Left hindlimb (tissue), 1 donor: ENCODE measurements at places on chromosomes 16 and 17.
A peak's percentile ranks its signal among the peaks of the same experiment; 100 is the strongest.

- DNase-seq: no peak
Measured at GRCh38 chr16:55325080-55325447, 1.1 kb downstream of the IRX6 start.

DNA sequence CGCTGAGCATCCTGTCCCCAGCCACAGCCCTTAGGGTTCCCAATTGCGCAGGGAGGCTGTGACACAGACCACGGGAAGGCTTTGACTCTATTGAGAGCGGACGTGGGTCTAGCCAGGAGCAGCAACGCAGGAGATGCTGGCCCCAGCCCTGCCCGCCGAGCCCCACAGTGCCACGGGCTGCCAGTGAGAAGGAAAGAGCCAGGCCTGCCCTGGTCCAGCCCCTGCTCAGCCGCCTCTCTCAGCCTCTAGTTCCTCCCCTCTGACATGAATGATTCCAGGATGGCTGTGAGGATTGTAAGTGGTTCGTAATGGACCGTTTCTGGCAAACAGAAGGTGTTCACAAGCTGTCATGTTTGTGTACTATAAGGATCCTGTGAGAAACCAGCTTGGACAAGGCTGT, 2.5 kb downstream of the BHLHA9 start:
- no peak for DNase-seq

GRCh38 chr16:19733551-19733950, 15.5 kb downstream of the IQCK start:
- DNase-seq: no peak

GRCh38 chr17:31357091-31357490, 34.4 kb upstream of the RAB11FIP4 start:
- DNase-seq: no peak

DNA sequence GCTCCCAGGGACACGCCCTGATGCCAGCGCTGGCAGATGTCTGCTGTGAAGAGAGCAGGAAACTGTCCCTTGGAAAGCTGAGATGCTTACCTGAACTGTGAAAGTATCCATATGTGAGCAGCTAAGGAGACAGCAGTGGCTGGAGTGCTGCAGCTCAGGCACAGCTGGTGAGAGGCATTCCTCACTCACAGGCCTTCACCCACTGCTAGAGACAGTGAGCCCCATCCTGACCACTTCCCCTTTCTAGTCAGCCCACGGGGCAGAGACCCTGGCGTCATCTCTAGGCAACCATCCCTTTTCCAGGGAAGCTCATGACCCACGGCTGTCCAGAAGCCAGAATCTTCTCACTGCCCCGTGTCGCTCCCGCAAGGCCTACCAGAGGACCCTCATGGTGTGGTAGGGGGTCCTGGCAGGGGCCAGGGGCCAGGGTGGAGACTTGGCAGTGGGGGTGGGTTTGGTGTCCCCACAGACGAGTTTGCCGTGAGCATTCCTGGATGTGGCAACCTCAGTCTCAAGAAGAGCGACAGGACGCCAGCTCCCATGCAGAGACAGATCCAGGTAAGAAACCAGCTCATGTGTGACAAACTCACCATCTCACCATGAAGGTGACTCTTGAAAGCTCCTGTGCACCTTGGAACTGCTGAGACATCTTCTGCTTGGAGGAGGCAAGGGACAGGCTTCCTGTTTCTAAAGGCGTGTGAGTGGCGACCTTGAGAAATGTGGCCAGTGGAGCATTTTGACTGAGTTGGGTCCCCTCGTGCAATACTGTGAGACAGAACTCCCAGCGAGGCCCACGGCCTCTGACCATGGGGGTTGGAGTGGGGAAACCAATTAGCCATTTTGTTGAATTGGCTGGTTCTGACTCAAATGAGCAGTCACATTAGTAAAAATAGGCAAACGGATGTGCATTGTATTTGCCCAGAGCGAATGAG, at the start of gene SCIMP:
TSS of gene SCIMP (minus strand) at position 216 of the 932 bp plus-strand sequence. CDS start at position 111, 105 bp downstream.
- DNase-seq: no peak

- DNase-seq: no peak
Measured at GRCh38 chr17:14755002-14755401, 454.1 kb downstream of the HS3ST3B1 start.

GRCh38 chr16:75621170-75621477, 2.0 kb downstream of the ADAT1 start:
- no peak for DNase-seq

GRCh38 chr16:13103831-13104530, 202.6 kb downstream of the SHISA9 start:
- DNase-seq: no peak

GRCh38 chr17:71634376-71634775, 486.4 kb upstream of the SOX9 start:
- DNase-seq: no peak

GRCh38 chr17:81867170-81867990, 3.8 kb downstream of the ARHGDIA start:
- DNase-seq: no peak

DNA sequence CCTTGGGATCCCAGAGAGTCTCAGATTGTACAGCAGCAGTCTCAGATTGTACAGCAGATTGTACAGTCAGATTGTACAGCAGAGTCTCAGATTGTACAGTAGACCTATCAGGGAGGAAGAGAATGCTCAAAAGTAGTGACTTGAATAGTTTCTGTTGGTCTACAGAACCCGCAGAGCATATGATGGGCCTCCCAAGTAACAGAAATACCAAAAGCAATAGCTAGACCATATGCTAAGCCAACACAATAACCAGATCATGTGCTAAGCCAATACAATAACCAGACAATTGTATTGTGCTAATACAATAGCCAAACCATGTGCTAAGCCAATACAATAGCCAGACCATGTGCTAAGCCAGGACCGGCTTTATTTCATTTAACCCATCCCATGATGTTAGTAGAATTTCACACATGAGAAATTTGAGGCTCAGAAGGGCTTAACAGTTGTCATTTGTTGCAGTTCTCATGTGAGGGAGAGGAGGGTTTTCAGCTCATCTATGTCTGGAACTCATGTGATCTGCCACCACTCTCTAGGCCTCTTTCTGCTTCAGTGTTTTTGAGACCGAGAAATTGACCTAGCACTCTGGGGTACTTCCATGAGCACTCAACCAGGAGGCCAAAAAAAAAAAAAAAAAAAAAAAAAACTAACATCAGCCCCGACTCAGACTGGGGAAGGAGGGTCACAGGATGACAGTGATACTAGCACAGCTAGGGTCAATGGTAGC, 144.0 kb downstream of the SOX9 start:
- DNase-seq: no peak

DNA sequence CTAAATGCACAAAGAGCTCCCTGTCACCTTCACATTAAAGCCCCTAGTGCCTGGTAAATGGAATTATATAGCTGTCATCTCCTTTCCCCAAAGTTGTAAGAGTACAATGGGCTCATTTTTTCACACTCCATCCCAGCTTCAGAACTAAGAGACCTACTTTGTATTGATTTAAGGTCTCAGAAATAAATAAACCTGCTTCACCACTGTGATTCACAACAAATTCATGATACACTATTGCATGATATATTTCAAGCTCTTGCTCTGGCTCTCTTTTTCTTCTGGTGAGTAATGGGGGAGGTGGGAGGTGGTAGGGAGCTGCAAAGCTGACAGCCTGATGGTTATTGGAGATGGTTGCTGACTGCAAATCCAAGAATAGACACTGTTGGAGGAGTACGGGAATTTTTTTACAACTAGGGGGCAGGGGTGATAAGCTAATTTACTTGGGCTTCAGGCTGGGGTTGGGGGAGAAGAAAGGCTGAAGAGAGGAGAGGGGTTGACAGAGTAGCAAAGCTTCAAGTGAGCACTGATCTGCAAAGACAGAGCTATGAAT, 189.9 kb downstream of the AATF start:
- DNase-seq: no peak

GRCh38 chr17:45338023-45338781, 21.4 kb upstream of the MAP3K14 start:
- no peak for DNase-seq

DNA sequence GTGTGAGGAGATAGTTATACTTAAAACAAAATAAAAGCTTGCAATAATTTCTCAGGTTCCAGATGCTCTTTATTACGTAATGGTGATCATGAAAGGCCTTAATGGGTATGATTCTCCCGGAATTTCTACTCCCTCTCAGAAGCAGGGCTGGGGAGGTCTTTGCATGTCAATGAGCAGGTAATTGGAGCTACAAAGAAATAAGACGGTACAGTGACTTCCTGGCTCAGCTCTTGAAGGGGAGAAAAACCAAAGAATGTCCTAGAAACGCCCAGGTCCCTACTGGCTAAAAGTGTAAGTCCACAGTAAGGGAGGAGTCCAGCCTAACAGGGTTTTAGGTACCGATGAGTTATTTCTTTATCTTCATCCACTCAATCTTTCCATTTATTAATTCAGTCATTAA, 390.9 kb downstream of the TMEM114 start:
- DNase-seq: no peak

- DNase-seq: no peak
Measured at GRCh38 chr16:83969771-83970429, 1.9 kb downstream of the NECAB2 start.

- no peak for DNase-seq
Measured at GRCh38 chr17:78895322-78895721, 7.7 kb downstream of the CEP295NL start.

DNA sequence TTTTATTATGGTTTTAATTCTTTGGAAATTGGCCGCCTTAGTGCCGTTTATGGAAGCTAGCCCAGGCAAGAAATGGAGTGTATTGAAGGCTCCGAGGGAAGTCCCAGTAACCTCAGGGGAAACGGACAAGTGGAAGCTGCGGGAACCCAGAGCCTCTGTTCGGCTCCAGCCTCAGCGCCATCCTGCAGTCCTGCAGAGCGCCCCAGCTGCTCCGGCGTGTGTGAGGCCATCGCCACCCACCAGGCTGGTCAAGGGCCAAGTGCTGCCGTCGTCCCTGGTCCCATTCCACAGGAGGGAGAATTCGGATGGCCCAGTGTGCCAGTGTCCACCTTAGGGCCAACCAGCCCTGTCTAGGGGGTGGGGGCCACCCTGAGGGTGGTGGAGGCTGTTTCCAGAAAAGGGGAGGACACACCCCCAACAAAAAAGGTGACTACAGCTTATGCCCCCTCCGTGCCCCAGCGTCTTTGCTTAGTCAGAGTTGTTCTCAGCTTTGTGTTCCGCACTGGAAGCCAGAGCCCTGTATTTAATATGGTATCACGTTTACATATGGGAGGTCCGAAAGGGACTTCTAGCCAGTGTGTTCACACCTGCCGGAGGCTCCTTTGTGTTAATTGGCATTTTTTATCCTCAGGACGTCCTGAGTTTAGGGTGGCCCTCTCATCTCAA, 13.0 kb downstream of the MGRN1 start:
- DNase-seq: no peak

- no peak for DNase-seq
Measured at GRCh38 chr16:75073545-75074303, 42.9 kb downstream of the LDHD start.

DNA sequence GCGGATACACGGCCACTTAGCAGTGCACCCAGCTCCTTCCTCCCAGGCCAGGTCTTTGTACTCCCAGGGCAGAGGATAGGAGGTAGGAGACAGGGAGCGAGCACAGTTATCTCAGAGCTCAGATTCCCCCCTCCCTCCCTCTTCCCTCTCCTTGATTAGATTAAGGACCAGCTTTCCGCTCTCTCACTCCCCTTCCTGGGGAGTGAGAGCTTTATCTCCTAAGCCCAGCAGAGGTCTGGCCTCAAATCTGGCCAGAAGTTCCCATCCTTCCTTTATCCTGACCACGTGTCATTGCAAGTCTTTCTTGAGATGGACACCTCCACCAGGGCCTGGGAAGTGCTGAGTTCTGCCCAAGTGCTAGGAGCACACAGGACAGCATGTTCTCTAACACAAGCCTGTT, 5.1 kb downstream of the ARL4D start:
- DNase-seq: no peak

DNA sequence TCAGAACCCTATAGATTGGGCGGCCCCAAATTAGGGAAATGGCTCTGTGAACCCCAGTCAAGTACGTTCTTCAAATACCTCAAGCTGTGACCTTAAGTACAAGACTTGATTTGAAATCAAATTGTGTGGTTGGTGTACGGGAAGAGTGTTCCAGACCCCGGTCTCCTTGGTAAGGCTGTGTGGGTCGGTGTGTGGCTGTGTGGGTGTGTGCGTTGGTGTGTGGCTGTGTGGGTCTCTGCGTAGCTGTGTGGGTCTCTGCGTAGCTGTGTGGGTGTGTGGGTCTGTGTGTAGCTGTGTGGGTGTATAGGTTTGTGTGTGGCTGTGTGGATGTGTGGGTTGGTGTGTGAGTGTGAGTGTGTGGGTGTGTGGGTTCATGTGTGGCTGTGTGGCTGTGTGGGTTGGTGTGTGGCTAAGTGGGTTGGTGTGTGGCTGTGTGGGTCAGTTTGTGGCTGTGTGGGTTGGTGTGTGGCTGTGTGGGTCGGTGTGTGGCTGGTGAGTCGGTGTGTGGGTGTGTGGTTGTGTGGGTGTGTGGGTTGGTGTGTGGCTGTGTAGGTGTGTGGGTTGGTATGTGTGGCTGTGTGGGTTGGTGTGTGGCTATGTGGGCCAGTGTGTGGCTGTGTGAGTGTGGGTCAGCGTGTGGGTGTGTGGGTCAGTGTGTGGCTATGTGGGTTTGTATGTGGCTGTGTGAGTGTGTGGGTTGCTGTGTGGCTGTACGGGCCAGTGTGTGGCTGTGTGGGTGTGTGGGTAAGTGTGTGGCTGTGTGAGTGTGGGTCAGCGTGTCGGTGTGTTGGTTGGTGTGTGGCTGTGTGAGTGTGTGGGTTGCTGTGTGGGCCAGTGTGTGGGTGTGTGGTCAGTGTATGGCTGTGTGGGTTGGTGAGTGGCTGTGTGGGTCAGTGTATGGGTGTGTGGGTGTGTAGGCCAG, 238.7 kb upstream of the ZFHX3 start:
- no peak for DNase-seq

- DNase-seq: no peak
Measured at GRCh38 chr17:64341181-64341580, 49.5 kb downstream of the PECAM1 start.

DNA sequence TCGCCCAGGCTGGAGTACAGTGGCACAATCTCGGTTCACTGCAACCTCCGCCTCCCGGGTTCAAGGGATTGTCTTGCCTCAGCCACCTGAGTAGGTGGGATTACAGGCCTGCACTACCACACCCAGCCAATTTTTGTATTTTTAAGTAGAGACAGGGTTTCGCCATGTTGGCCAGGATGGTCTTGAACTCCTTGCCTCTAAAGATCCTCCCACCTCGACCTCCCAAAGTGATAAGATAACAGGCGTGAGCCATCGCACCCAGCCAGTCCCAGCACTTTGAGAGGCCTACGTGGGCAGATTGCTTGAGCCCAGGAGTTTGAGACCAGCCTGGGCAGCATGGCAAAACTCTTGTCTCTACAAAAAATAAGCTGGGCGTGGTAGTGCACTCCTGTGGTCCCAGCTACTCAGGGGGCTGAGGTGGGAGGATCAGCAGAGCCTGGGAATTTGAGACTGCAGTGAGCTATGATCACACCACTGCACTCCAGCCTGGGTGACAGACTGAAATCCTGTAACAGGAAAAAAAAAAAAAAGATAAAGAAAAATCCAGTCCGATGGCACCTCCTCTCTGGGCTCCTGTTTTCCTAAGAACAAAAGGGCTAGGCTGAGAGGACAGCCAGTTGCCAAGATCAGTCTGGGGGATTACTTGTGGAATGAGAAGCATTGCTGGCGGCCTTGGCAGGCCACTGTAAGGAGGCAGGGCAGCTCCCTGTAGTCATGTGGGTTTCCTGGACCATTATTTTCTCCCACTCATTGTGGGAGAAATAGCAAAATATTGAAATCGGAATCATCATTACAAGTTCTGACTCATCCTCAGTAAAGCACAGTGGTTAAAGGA, 3.0 kb upstream of the PIPOX start:
- DNase-seq: peak; percentile 49
